ENCODE measurements at places on chromosomes 5 and 9.

DNA sequence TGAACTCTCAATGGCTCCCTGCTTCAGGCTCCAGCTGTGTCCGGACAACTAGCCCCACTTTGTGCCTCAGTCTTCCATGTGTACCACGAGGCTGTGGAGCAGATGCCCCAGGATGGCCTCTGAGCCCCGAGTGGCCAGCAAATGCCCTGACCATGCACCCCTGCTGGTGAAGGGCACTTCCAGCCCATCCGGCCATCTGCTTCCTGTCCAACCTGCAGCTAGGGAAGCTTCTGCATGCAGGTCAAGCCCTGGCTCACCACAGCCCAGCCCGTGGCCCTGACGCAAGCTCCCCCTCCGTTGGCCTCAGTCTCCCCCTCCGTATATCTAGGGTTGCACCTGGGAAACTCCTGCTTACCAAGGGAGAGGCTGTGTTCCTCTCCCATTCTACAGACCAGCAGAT, 4.8 kb downstream of the NINJ1 start:
- DNase-seq: no peak

DNA sequence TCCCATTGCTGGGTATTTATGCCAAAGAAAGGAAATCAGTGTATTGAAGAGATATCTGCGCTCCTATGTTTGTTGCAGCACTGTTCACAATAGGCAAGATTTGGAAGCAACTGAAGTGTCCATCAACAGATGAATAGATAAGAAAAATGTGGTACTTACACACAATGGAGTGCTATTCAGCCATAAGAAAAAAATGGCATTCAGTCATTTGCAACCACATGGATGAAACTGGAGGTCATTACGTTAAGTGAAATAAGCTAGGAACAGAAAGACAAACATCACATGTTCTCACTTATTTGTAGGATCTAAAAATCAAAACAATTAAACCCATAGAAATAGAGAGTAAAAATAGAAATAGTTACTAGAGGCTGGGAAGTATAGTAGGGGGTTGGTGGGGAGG, 1133.1 kb upstream of the ACO1 start:
- no peak for DNase-seq

- DNase-seq: no peak
Measured at GRCh38 chr9:126606483-126606870, 7.3 kb upstream of the LMX1B start.

GRCh38 chr5:72541501-72542225, 34.5 kb upstream of the ZNF366 start:
- no peak for DNase-seq

- DNase-seq: no peak
Measured at GRCh38 chr9:14272927-14273528, 40.9 kb downstream of the NFIB start.

GRCh38 chr9:134778841-134779411, 101.7 kb upstream of the FCN2 start:
- DNase-seq: peak; percentile 62

DNA sequence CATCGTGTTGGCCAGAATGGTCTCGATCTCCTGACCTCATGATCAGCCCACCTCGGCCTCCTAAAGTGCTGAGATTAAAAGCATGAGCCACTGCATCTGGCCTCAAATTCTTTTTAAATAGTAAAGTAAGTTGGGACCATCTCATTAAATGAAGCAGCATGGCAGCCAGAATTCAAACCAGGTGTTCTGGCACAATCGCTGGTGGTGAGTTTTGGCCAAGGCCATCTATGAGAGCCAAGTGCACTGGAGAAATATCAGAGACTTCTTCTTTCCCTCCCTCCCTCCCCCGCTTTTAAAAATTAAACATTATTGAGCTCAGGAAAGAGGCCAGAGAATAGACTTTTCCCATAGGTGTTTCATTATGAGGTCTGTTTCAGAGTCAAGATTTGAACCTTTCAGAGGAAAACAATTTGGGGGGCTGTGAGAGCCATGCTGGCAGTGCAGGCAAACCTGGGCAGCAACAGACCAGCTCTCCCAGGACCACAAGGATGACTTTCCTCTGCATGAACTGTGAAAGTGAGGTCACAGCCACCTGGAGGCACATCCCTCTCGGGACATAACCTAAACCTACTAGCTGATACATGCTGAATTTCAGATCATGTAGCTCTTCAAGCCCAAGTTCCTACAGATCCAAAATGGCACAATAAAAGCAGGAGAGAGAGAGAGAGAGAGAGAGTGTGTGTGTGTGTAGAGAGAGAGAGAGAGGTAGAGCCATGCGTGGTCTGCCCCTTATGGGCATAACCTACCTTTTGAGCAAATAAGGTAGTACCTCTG, 94.6 kb upstream of the DMRT1 start:
- no peak for DNase-seq

- DNase-seq: no peak
Measured at GRCh38 chr5:170632985-170633234, 129.1 kb downstream of the KCNIP1 start.

- peak; percentile 35 for DNase-seq
Measured at GRCh38 chr5:41863871-41864486, 6.2 kb downstream of the OXCT1 start.

GRCh38 chr9:90301277-90301653, 341.4 kb downstream of the DIRAS2 start:
- peak; percentile 88 for DNase-seq

- peak; percentile 98 for DNase-seq
Measured at GRCh38 chr5:144697847-144698262, 527.2 kb downstream of the KCTD16 start.

GRCh38 chr9:72533322-72533721, 11.9 kb downstream of the TMC1 start:
- peak; percentile 27 for DNase-seq

GRCh38 chr5:107592515-107592914, 78.2 kb downstream of the EFNA5 start:
- no peak for DNase-seq

DNA sequence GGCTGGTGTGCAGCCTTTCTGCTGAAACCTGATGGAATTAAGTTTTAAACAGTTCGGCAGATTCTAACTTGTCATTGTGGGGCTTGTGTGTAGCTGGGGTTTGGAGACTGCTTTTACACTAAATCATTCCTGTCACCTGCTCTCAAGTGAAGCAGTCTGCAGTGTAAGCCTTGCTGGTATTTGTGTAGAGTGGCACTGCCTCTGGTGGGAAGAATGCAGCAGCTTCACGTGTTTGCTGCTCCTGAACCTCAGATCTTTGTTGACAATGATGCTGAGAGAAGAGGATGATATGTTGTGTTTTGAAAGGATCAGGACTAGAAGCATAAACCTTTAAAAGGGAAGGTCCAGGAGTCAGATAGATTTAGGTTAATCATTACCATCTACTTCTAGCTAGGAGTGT, 88.1 kb downstream of the KDM4C start:
- DNase-seq: peak; percentile 22

DNA sequence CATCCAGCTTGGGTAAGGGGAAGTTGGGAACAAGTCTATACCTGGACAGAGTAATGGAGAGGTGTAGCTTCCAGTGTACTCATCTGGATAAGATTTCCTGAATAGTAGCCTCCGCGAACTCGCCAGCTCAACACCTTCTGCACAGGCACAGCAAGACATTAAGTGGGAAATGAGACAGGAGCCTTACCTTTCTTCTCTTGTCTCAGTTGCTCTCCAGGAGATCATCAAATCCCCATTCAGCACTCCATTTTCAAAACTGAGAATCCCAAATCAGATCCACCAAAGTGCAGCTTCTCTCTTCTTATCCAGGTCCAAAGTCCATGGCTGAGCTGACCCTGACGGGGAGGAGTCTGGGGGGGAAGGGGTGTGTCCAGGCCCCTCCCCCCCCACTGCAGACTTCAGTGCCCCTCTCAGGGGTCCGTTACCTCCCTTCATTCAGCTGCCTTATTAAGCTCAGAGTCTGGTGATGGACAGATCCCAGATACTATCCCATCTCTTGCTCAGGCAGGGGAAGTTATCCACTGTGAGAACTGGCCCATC, 5.9 kb upstream of the MGAT1 start:
- DNase-seq: no peak

DNA sequence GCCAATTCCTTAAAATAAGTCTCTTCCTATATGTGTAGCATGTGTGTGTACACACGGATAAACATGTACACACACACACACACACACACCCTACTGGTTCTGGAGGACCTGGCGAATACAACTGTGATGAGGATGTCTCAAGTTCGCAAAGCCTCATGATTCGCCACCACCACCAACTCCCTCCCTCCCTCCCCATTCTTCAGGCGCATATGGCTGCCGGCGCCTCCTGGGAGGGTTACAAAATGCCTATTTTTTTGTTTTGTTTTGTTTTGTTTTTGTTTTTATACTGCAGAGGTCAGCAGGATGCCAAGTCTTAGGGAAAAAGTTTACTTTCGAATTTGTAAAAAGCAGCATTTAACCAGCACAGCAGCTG, 88.0 kb downstream of the DAP start:
- DNase-seq: no peak

GRCh38 chr9:20570756-20571155, 51.5 kb downstream of the MLLT3 start:
- peak; percentile 77 for DNase-seq

- peak; percentile 85 for DNase-seq
Measured at GRCh38 chr5:78633700-78634099, 14.9 kb downstream of the LHFPL2 start.

- peak; percentile 25 for DNase-seq
Measured at GRCh38 chr5:115333164-115333563, 36.7 kb upstream of the CCDC112 start.

DNA sequence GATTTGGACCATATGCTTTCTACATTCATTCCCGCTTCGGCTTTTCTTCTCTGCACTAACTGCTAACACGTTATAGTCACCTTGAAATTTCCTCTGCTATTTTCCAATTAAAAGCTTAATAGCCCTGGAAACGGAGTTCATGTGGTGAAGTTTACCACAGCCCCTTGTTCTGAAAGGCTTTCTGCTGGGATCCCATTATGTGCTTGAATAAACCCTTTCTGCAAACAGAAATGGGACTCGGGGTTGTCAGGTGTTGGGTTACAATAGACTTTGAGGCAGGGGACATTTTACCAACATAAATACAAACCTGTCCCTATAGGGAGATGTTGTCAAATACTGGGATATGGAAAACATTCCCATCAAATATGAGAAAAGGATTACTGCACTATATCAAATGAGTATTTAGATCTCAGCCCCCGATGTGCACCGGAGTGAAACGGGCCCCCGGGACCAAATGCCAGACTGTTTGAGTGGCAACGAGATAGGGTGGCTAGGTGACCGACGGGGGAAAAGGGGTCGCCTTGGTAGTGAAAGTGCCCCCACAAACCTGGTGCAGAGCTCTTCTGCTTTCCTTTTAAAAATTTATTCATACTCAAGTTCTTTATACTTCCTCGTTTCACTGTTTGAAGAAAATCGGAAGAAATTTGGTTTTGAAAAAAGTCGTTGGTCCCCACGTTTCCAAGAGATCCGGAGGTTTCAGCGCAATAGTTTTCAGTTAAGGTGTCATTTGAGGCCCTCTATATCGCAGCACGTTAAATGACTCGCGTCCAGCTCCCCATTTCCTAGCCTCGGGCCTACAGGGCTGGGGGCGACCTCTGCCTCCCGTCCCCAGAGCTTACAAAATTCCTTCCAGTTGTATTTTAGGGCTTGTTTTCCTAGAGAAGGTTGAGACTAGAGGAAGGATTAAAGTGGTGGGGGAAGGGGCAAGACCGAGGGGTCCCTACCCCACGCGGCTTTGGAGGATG, 2.1 kb upstream of the DMRT3 start:
- no peak for DNase-seq

GRCh38 chr5:132424167-132424880, 54.8 kb downstream of the SLC22A5 start:
- DNase-seq: no peak

DNA sequence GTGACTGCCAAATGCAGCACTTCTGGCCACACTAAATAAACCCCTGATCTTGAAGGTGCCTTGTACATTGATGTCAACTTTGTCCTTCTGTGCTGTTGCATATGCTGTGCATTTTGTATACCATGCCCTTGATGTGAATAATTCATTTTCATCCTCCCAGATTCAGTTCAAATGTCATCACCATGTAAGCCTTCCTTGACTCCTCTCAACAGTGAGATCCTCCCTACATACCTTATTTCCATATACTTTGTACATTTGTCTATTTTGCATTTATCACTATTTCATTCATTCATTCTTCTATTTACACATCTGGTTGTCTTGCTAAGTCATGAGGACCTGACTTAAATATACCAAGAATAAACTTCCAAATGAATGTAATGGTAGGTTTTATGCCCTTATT, 273.2 kb upstream of the EFNA5 start:
- DNase-seq: no peak

- DNase-seq: peak; percentile 24
Measured at GRCh38 chr9:4640027-4640426, 22.1 kb upstream of the PLPP6 start.

Measured in EH (cell line).